GF-D8 (cell line): ENCODE measurements at places on chromosomes 13 and 19.

- DNase-seq = no peak
Measured at GRCh38 chr13:90375851-90376250, 971.6 kb upstream of the MIR17HG start.

DNA sequence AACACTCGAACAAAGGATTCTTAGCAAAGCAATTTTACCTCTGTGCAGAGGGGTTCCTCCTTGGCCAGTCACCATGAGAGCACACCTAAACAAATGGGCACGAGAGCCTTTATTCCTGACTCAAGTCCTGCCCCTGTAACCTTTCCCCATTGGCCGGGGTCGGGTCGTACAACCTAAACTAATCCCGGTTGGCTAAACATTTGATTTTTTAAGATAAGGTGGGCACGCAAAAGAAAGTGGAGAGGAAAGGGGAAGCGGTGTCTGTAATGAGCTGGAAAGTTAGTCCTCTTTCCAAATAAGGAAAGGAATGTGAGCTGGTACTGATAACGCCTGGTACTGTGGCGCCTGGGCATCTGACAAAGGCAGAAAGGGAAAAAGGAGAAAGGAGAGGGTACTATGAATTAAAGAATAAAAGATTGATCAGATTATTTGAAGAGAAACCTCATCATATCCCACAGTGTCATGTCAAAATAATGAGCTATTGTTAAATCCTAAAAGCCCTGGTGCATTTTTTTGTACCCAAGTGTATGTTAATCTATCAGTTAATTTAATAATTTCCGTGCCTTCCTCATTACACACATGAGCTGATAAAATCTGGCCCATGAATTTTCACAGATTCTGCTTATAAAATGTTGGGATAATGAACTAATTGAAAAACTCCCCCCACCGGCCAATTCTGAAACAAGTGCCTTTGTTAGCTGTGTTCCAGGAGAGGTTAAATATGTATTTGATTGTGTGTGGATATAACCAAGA, 335.7 kb downstream of the RFC3 start:
- no peak for DNase-seq

- DNase-seq = no peak
Measured at GRCh38 chr13:39935155-39935554, 279.7 kb downstream of the COG6 start.

DNA sequence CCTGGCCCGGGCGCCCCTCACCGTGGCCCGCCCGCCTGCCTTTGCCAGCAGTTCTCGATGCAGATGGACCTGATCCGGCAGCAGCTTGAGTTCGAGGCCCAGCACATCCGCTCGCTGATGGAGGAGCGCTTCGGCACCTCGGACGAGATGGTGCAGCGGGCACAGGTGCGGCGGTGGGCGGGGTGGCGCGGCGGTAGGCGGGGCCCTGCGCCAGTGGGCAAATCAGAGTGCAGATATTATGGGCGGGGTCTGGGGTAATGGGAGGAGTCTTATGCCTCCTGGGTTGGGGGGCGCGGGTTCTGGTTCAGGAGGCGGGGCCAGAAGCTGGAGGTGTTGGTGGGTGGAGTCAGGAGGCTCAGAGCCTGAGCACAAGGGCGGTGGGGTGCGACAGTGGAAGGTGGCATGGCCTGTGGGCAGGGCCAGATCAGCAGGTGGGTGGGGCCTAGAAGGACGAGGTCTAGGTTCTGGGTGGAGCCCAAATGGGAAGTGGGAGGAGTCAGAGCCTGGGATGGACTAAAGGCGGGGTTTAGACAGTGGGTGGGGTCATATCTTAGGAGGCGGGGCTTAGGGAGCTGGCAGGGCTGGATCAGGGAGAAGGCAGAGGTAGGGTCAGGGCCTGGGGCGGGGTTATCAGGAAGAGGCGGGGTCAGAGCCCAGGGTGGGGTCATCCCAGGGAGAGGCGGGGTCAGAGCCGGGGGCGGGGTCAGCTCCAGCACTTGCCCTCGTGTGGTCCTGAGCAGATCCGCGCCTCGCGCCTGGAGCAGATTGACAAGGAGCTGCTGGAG, 5.6 kb downstream of the APC2 start:
- DNase-seq = peak; percentile 76

- DNase-seq = no peak
Measured at GRCh38 chr19:48186541-48186991, 16.1 kb downstream of the ZSWIM9 start.

DNA sequence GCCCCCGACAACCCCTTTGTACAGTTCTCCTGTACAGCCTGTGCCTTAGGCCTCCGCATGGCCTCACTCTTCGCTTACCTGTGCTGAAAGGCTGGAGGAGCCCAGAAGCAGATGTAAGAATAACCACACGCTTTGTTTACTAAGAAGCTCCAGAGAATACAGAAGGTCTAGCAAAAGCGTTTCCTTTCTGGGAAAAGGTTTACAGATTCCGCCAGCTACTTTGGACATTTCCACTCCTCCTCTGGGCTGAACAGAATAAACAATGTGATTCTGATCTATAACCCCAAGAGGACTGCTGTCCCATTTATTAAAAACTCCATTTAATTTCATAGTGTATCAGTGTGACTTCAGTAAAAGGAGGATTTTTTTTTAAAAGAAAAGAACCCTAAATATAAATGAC, 339.2 kb downstream of the DNAJC15 start:
- no peak for DNase-seq

DNA sequence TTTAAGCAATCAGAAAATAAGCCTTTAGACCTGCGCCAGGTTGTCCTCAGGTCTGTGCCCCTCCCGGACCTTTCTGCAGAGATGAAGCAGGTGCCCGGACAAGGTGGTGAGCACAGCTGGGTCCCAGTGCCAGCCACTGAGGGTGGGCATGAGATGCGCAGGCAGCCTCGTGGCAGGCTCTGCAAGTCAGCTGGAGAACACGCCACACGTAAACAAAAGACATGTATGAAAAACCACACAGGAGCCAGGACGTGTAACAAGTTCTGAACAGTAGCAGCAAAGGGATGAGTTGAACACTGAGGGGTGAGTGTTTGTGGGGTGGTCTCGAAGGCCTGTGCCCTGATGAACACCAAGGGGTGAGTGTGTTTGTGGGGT, 68.8 kb upstream of the MCF2L start:
- DNase-seq = no peak

DNA sequence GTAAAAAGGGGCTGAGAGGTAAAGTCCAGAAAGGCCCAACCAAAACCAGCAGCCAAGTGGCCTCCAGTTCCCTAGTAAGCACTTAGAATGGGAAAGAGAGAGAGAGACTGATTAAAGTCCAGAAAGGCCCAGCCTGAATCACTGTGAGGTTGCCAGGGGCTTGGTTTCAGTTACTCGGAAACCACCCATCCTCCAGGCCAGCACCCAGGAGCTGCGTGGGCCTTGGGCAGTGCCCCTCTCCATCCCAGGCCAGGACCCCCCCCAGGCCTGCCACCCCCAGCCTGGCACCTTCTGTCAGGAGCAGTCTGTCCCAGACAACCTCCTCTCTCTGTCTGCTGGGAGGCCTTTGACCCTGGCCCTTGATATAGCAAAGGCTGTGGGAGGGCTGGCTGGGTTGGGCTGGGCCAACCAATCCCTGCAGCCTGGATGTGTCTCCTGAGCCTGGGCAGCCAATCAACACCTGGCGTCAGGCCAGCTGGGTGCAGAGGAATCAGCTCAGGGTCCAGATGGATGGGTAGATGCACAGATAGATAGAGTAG, at the start of gene CYP4F2:
Gene CYP4F2 (minus strand): TSS at position 337 of the 539 bp plus-strand sequence. CDS start 463 bp downstream, outside the sequence.
- DNase-seq = no peak

DNA sequence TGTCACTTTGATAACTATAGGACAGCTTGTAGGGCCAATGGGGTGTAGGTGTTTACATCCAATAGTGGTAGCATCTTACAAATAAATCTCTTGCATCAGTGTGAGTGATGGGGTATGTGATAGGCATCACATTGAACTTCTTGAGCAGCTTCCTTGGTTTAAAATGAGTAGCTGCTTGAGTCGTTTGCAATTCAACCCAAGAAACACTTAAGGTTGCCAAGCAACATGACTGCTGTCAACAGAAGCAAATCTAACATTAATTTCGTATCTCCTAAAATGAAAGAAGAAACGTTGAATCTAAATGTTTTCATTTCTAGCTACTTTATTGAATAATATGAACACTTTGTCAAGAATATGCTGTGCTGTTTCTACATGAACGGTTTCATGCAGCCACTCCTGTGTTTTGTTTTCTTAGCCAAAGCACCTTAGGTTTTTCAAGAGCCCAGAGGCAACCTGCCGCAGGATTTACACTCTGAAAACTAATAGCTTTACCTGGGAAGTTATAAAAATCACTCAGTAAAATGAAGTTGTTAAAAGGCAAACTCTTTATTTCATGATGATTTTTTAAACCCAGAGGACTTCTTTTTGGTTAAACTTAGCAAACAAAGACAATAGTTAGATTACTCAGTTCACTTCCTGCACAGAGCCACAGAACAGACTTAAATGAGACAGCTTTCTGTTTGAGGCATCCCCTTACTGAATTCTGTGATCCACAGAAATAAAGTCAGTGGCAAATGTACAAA, 305.2 kb downstream of the MTUS2 start:
- no peak for DNase-seq

DNA sequence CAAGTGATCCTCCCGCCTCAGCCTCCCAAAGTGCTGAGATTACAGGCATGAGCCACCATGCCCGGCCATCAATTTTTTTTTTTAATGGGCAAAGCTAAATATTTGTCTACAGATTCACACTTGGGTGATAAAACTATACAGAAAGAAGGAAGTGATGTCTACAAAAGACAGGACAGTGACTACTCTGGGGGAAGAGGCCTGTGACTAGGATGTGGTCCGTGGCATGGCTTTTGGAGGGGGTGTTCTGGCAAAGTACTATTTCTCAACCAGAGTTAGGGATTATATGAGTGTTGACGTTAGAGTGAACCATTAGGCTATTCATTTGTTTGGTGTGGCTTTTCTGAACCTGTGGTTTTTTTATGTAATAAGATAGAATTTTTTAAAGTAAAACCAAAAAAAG, 42.7 kb downstream of the INSR start:
- peak; percentile 6 for DNase-seq

DNA sequence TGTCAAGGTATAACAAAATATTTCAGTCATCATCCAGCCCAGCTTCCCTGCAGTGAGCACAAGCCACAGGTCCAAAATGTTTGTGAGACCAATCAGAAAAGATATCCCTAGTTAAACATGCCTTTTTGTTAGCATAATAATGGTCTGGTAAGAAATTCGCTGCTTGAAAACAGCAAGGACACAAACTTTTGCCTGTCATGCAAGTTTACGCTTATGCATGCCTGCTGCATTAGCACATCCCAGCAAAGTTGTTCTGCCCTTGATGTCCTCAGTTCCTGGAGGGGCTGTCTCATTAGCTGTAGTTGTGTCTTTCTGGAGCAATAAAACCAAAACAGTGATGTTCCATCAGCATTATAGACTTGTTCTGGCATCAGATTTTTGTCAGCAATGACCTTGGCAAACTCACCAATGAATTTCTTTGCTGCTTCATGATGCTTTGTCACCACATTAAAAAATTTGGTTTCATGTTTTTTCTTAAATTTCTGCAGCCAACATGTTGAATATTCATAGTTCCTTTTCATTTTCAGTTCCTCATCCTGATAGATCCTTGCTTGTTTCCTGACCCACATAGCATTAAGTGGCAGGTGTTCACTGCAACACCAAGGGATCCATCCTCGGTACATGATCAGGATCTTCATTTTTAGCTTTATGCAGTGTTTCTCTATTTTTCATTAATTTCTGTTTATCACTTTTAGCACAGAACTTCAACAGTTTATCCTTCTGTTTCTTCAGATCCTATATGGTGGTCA, 72.0 kb upstream of the GPR183 start:
- DNase-seq = no peak

GRCh38 chr19:41697198-41697855, 9.3 kb upstream of the CEACAM7 start:
- DNase-seq = no peak

DNA sequence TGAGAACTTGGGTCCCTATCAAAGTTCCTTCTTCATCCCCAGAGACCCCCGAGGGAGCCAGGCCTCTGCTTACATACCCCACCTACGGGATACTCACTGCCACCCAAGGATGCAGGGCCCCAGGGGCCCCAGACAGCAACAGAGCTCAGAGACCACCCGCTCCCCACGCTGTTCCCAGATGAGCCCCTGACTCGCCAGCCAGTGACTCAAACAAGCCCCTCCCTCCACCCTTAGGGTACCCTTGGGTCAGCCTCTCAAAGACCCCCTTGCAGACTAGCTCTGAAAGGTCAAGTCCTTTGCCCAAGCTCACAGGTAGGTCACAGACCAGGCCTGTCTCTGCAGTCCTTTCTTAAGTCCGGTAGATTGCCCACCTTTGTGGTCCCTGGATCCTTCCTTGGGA, 45.7 kb downstream of the CD320 start:
- DNase-seq = no peak

DNA sequence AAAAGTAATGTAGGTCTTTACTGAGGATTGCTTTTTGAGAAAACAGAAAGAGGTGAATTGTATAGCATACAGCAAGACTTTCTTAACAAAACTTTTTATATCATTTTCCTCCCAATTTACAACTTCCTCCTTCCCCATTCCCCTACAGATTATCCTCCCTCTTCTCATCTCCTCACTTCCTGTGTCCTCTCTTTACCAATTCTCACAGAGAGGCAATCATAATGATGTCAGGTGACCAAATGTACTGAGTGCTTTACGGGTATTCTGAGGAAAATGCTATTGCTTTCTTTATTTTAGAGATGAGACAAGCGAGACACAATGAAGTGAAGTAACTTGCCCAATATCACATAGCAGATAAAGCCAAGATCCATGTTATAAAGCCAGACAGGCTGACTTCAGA, 1.7 kb upstream of the MTMR6 start:
- DNase-seq = peak; percentile 50

- no peak for DNase-seq
Measured at GRCh38 chr19:56109226-56109625, 11.9 kb downstream of the ZNF787 start.

GRCh38 chr13:27269114-27269665, 1.4 kb upstream of the RASL11A start:
- DNase-seq = no peak

GRCh38 chr13:105395041-105395440, 1140.4 kb downstream of the EFNB2 start:
- DNase-seq = no peak

- DNase-seq = peak; percentile 34
Measured at GRCh38 chr19:1064661-1065605, 2.0 kb upstream of the ARHGAP45 start.
